ENCODE measurements at places on chromosomes 11 and 22. TPM values are rescaled to one million over a fixed set of nuclear protein-coding genes. Genes with fewer than 3 reads are reported as not detected.

Gene FAM111B
- total RNA-seq = 42.8 TPM

Gene OR52A1
- not detected for total RNA-seq

Gene MCHR1
- not detected for total RNA-seq

Gene OR51B5
- 0.34 TPM for total RNA-seq

Gene RTN4RL2
- not detected for total RNA-seq

Gene GRM5
- not detected for total RNA-seq

Data from activated naive CD4-positive, alpha-beta T cell treated with anti-CD3 and anti-CD28 coated beads, Interleukin-2, amount 50 U/mL, for 72 hours (primary cell).